ENCODE measurements at places on chromosomes 7 and 10.

DNA sequence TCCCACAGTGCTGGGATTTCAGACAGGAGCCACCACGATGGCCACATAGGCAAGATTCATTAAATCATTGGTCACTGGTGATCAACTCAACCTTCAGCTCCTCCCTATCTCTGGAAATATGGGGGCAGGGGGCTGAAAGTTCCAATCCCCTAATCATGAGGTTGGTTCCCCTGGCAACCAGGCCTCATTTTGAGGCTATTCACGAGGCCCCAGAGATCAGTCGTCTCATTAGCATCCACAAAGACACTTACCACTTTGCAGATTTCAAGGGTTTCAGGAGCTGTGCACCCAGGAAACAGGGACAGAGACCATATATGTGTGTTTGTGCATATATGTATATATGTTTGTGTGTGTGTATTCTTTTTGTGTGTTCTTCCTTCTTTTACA lies 7.7 kb upstream of the GUSB start:
- no peak for DNase-seq

DNA sequence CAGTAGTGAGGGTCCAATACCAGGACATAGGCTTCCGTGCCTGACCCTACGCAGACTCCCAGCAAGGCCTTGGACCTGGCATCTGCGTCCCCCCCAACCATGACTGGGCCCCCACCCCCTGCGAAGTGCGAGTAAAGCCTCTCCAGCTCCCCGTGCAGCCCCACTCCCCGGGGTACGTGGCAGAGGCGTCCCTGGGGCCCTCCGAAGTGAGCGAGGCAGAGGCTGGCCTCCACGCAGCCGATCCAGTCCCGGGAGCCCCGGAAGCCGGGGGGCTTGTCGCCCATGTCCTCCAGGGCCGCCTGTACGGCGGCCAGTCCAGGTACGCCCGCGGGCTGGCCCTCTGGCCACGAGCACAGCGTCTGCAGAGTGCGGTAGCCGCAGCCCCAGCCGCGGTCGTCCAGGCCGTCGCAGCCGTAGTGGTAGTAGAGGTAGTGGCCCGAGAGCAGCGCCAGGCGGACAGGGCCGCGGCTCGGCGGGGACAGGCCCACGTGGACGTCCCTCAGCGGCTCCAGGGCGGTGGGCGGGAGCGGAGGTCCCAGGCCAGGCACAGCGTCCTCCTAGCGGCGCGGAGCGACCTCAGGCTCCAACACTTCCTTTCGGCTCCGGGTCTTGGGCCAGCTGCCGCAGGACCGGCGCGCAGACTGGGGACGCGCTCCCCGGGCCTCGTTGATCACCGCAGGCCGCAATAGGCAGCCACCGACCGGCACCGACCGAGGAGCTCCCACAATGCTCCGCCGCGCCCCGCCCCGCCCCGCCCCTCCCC lies at the start of gene UFSP1:
Gene UFSP1, minus strand, starts transcription at position 728 of the 763 bp plus-strand sequence. Its CDS starts 444 bp downstream, at position 284.
- DNase-seq = no peak

DNA sequence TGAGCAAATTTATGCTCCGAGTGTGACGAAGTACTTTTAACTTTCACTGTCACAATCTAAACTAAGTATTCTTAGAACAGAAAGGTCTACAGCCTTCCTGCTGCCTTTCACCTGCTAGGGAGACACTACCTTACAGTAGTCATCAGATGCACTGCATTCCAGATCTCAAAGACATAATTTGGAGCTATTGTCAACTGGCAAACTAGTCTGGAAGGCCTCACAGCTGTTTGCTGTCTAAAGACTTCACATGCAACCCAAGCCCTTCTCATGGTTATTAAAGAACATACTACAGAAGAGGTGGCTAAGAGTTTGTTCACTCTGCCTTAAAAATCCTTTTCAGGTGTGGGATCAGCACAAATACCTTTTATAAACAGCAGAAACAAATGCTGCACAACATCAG lies 91.8 kb upstream of the KCNIP2 start:
- no peak for DNase-seq

- no peak for DNase-seq
Observed at GRCh38 chr10:94093286-94093905, 99.7 kb downstream of the PLCE1 start.

DNA sequence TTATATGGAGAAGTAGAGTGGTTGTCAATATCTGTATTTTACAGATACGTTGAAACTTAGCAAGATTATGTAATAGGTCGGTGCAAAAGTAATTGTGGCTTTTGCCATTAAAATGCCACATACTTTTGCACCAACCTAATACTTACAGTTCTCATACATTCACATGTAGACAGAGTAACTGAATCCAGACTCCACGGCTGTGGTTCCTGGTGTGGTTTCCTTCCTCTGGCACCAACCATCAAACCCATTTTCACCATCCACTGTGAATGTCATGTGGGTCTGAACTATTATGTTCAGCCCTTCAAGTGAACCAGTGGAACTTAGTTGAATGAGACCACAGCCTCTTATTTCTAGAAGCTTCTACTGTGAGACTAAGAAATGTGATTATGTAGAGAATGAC lies 31.5 kb upstream of the SLIT1 start:
- DNase-seq = no peak

DNA sequence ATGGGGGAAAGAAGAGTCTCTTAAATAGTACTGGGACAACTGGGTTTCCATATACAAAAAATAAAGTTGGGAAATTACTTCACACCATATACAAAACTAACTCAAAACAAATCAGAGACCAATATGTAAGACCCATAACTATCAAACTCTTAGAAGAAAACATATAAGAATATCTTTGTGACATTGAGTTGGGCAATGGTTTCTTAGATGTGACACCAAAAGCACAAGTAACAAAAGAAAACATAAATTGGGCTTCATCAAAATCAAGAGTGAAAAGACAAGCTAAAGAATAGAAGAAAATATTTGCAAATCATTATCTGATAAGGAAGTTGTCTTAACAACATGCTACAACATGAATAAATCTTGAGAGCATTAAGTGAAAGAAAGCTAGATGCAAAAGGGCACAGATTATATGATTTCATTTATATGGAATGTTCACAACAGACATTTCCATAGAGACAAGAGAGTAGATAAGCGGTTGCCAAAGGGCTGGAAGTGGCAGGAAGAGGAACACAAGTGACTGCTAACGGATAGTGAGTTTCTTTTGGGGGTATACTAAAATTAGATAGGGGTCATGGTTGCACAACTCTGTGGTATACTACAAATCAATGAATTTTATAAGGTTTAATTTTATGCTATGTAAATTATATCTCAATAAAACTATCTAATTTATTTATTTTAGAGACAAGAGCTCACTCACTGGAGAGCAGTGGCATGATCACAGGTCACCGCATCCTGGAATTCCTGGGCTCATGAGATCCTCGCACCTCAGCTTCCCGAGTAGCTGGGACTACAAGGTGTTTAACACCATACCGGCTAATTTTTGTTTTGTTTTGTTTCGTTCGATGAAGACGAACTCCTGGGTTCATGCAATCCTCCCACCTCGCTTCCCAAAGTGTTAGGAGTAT lies 35.4 kb downstream of the JMJD1C start:
- DNase-seq = no peak

- no peak for DNase-seq
Observed at GRCh38 chr7:90596671-90597562, 796 bp downstream of the CDK14 start.

GRCh38 chr10:129057856-129058663 lies 409.0 kb upstream of the MGMT start:
- DNase-seq = no peak

- DNase-seq = no peak
Observed at GRCh38 chr7:102721-103120, 89.7 kb upstream of the FAM20C start.

DNA sequence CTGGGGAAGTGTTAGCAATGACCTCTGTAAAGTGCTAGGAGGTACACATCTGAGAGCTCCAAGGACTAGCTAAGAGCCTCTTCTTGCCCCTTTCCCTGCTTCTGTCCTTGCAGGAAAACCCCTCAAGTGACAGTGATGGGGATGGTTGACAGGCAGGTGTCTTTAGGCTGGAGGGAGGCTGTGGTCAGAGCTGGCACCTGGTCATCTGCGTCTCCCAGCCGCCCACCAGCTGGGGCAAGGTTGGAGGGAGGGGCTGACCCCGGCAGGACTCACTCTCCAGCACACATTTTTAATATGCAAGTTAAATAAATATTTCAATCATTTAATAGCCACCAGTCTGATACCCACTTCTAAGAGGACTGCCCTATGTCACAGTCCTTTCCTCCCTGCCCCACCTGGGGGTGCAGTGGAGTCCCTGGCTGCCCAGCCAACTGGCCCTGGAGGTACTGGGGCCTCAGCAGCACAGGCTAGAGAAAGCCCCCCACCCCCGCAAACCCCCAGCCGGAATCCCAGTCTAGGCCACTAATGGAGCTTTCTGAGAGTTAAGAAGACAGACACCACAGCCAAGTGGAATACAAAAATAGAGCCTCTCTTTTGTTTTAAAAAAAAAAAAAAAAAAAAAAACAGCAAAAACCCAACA lies 6.3 kb downstream of the FGF8 start:
- peak; percentile 55 for DNase-seq

DNA sequence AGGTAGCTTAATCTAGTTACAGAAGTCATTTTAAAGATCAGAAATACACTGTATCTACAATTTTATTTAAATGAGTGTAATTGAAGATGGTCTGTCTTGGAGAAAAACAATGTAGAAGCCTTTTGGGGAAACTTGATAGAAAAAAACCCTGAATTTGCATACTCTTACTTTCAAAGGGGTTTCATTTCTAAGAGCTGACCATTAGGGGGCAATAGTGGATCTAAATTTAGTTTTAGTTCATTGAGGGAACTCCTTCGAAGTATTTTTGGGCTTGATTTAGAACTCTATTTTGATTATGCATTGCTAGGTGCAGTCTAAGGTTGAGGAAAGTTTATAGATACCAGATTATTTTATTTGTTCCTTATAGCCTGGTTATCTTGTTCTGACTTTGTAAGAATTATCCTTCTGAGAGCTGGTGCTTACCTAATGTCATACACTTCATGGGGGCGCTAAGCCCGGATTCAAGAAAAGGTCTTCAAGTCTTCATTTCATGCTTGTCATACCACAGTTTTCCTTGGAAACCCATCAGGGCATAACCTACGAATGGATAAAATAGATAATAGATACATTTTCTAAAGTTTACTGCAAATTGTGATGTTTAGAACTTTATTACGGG lies 69.1 kb upstream of the MXI1 start:
- peak; percentile 54 for DNase-seq

DNA sequence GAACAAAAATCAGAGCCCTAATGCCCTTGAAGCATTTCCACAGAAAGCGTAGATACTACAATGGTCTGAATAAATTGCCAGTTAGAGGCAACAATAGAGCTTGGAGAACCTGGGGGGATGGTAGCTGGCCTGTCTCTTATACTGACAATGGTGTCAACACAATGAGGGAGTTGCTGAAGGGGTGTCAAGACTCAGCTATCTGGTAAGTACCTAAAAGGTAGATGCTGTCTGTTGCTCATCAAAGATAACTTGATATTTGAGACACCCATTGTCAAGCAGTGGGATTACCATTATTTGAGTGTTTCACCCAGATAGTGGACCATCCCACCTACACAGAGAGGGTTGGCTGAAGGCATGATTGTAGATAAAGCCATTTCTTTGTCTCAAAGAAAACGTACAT lies 72.8 kb downstream of the PDE1C start:
- DNase-seq = peak; percentile 25

GRCh38 chr7:76267107-76267893 lies 35.2 kb upstream of the HSPB1 start:
- DNase-seq = no peak

DNA sequence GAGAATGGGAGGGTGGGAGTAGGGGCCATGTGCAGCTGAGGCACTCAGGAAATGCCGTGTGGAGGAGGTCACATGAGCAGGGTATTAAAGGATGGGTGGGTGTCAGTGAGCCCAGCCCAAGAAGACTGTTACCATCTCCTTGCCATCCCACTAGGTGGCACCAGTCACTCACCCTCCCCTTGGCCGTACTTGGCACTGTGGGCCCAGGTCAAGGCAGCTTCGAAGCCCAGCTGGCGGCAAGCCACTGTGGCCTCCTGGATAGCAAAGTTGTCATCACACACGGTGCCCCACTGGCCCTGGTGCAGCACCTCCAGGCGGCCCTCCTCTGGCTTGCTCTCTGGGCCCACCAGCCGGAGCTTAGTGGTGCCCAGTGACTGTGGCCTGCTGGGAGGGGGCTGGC lies 5.4 kb downstream of the LOXL4 start:
- DNase-seq = peak; percentile 67

- DNase-seq = no peak
Observed at GRCh38 chr10:126131341-126131740, 235.0 kb downstream of the FANK1 start.

DNA sequence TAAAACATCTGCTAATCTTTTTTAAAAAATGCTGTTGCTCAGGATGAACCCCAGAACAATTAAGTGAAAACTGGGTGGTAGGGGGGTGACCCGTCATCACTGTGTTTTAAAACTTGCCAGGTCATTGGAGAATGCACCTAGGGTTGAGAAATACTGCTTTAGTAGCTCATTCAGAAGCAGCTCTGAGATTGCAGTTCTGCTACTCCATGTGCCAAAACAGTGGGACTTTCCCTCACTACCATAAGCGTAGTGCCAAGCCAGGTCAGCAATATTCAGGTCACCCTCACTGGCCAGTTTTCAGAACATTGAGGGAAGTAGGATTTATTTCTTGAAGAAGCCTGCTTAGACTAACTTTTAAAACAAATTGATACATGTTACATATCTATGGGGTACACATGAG lies 5.2 kb downstream of the STEAP2 start:
- DNase-seq = no peak

DNA sequence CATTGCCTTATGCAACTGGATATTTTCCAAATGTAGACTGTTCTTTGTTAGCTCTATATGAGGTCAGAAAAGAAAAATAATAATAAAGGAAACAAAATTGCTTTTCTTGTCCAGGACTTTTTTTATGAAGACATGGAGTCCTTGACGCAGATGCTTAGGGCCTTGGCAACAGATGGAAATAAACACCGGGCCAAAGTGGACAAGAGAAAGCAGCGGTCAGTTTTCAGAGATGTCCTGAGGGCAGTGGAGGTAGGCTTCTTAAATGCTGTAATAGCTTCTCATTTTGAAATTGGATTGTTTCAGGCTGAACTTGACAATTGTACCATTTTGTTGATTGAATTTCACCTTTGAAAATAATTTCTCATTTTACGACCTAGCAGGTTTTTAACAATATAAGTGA lies 12.9 kb upstream of the LSMEM1 start:
- no peak for DNase-seq

DNA sequence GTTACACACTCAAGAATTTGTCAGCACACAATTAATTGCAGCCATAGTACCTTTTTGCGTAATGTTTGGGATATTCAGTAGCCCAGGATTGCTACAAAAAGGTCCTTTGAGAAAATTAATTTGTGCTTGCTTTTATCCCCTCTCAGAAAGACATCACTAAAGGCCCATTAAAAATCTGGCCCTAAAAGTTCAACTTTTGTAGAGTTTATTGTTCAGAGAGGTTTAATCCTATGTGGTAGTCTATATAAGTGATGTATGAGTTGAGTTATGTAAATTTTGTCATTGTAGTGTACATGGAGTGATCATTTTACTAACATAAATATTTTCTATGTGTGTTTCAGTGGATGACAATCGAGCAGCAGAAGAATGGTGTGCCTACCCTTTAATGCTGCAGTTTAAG lies 126.0 kb downstream of the LCOR start:
- DNase-seq = no peak

GRCh38 chr10:123645615-123646014 lies 20.5 kb upstream of the GPR26 start:
- no peak for DNase-seq

GRCh38 chr10:113689574-113689973 lies 9.9 kb downstream of the CASP7 start:
- no peak for DNase-seq

Data from iPS-NIHi11 (cell line).